Effector CD8-positive, alpha-beta T cell (primary cell): ENCODE measurements at places on chromosomes 4 and X.

GRCh38 chr4:16253127-16253960 lies 27.1 kb upstream of the TAPT1 start:
- DNase-seq = no peak

- no peak for DNase-seq
These were observed 1499.9 kb downstream of the PCDH18 start for GRCh38 chr4:136032391-136032790.

DNA sequence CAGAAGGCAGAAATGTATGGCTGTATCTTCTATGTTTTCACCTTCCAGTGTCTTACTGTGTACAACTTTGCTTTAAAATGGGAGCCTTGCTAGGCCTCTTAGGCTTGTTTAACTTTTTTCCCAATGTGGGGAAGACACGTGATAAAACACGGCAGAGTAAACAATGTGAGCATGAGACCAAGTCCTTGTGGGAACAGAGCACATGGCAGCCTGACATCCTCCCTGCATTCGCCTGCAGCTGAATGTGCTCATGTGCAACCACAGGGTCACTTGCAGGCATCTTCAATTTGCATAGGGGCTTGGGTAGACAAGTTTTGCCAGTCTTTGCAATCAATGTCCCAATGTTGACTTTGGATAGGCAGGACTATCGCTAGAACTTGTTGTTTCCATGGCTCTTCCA lies 91.8 kb downstream of the CCNG2 start:
- no peak for DNase-seq

DNA sequence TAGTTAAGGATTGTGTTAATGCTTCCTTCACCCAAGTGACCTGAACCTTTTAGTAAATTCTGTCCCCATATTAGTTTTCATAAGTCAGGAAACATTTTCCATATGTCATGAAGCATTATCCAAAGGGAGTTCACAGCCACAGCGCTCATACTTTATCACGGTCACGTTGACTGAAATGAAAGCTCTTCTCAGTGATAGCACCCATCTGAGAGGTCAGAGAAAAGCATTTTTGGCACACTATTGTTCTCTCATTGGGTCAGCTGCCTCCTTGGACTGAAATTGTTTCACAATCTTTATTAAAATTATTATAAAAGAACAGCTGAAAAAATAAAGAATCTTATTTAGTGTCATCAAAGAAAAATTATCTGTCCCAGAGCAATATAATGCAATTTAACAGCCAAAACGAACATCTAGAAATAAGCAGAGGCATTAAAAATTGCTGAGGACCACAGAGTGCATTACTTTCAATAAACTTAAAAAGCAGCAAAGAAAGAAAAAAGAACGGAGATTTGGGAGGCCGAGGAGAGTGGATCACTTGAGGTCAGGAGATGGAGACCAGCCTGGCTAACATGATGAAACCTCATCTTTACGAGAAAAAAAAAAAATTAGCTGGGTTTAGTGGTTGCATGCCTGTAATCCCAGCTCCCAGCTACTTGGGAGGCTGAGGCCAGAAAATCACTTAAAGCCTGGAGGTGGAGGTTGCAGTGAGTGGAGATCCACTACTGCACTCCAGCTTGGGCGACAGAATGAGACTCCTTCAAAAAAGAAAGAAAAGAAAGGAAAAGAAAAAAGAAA lies 680.8 kb upstream of the FAM241A start:
- no peak for DNase-seq

- no peak for DNase-seq
These were observed 49.2 kb downstream of the FGFRL1 start for GRCh38 chr4:1060621-1061020.

DNA sequence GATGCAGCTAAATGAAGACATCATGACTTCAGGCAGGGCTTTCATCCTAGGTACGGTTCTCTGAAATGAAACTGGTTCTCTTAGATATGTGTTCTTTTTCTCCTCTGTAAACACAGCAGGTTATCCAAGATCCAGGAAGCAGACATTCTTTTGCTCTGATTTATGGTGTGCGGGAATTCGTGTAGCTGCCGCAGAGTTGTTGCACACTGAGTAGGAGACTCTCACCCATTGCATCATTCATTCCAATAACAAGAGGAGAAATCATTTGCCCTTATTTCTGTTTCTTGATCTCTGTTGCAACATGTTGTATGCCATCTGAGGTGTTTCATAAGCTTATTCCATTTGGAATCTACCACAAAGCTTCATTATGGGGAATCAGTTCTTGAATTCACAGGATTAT lies 133.6 kb upstream of the VCX2 start:
- no peak for DNase-seq

- no peak for DNase-seq
These were observed 14.8 kb upstream of the ADGRG2 start for GRCh38 chrX:19137067-19137466.

GRCh38 chrX:153450114-153450948 lies 4.5 kb upstream of the TREX2 start:
- no peak for DNase-seq

GRCh38 chrX:135340831-135341230 lies 31.6 kb downstream of the ETDC start:
- no peak for DNase-seq
